ENCODE measurements at places on chromosomes 2 and 18.

DNA sequence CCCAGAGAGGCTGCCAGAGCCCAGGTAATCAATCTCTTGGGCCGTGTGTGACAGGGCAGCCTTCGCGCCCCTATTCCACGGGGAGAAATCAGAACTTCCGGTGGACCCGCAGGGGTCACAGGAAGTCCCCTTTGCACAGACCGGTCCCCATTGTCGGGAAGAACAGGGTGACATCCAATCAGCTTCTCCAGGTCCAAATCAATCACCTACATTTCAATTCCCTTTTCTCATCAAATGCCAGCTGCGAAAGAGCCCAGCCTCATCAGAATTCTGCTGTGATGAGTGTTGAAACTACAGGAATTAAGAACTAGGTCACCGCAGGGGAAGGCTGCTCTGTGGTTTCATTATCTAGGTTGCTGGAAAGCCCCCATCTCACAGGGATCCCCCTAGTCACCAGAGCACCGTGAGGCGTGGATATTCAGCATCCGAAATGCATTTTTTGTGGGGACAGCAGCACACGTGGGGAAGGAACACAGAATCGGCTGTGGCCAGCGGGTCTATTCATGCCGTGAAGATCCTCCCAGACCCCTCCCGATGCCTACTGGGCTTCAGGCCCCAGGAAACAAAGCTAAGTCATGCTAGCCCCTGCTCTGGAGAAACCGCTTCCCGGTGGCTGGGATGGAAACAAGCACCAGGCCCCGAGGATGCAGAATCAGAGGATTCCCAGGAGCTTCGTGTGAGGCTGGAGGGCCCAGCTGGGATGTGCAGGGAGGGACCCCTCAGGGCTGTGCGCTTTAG lies 193.7 kb upstream of the ID2 start:
- DNase-seq, result no peak

DNA sequence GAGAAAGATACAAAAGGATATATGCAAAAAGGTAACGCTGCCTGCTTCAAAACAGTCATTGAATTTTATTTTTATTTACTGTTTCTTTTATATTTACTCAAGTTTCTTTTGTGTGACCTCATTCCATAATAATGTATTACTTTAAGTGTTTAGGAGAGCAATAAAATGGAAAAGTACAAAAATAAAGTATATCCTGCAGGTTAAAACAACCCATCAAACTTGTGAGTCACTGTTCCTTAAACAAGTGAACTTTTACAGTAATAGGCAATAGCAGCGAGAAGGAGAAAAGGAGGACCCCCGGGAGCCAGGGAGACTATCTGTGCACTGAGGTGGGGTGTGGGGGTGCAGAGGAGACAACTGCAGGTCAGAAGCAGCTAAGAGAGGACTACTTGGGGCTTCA lies 124.5 kb downstream of the EN1 start:
- DNase-seq, result no peak

GRCh38 chr2:119389615-119390306 lies 23.0 kb downstream of the DBI start:
- DNase-seq, result peak; percentile 87

DNA sequence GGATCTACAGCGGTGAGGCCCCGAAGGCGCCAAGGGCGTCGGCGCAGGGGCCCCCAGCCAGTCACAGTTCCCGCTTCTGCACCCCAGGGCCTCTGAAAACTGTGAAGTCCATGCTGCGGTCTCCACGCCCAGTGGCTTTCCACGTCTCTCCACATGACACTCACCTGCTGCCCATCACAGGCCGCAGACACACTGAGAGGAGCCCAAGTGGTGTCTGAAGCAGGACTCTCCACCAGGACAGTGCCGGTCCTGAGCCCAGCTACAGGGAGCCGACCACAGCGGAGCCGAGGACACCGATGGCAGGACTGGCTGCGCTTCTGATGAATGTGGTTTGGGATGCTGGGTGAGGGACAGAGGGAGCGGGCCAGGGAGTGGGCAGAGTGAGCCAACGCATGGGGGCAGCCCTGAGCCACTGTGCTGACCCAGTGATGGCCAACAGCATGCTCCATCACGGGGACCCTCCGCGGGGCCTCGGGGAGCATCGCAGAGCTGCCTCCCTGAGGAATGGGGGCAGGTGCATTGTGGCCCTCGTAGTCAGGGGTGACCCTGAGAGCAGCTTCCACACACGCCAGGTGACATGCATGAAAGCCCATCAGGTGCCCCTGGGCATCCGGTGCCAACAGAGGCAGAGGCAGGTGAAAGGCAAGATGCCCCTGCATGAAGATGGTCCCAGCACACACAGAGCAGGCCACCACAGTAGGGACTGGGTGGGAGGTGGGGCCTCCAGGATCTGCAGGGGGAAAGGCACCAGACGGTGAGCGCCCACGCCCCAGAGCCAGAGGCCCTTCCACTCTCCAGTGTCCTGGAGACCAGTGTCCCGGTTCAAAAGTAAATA lies 116.6 kb downstream of the HDAC4 start:
- DNase-seq, result no peak

GRCh38 chr2:152791979-152792378 lies 73.6 kb downstream of the ARL6IP6 start:
- DNase-seq, result no peak

DNA sequence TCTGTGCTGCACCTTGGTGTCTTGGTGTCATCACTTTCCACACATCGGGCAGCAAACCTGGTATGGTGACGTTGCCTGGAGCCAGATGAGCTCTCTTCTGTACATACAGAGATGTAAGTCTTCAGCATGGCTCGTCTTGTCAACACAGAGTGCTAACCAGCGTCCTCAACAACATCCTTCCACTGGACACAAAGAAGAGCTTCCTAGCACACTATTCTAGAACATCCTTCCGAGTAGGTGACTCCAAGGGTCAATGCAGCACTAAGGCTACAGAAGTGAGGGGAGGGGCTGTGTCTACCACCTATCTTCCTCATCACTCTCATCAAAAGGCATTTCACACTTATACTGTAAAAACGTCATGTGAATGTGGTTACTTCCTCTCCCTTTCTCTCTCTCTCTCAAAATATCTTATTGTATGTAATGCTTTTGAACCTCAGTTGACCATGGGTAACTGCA lies 108.1 kb upstream of the SLC1A4 start:
- DNase-seq, result no peak

- no peak for DNase-seq
Measured at GRCh38 chr2:74461187-74462053, 3.2 kb downstream of the WBP1 start.

DNA sequence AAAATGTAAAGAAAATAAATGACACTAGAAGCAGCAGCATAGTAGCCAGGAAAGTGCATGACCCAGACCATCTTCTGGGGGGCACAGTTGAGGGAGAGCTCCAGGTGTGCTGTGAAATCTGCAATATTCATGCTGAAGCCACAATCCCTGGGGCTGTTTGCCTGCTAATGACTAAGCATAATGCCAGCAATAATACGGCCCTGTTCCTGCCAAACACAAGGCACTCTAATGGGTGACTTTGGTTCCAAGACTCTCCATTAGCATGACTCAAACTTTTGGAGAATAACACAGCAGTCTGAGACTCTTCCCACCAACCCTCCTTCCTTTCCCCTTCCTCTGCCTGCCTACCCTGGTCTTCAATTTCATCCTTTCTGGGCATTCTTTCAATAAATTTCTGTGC lies 77.9 kb upstream of the DOCK10 start:
- no peak for DNase-seq

DNA sequence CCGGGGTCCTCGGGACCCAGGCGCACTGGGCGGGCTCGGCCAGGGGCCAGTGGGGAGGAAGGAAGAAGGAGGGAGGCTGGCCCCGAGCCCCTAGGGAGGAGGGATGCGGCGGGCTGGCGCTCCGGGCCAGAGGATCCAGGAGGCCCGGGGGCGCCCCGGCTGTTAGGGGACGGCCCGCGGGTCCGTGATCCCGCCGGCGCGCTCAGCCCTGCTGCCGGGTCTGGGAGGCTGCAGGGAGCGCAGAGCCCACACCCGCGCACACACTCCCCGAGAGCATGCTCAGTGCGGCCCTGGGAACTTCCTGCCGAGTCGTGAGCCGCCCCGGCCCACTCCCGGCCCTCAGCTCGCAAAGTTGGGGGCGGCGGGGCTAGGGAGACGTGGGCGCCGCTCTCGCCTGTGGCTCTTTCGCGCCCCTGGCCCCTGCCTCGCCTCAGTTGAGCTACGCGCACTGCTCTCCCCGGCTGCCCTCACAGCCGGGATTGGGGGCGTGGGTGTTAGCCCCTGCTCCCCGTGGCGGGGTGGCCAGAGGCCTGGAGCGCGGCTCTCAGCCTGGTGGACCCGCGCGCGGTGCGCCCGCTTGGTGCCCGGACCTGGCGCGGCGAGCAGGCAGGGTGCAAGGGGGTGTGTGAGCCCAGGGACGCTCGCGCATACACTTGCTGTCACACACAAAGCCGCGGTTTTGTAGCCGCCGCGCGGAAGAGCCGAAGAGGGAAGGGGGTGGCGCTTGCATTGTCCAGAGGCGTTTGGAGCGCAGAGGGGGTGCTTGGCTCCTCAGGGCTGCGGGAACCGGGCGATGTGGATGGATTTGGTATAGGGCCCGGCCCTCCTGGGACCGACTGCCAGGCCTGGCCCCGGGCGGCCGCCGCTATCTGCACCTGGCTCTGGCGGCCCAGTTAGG lies 132.9 kb upstream of the MGAT5 start:
- peak; percentile 66 for DNase-seq

DNA sequence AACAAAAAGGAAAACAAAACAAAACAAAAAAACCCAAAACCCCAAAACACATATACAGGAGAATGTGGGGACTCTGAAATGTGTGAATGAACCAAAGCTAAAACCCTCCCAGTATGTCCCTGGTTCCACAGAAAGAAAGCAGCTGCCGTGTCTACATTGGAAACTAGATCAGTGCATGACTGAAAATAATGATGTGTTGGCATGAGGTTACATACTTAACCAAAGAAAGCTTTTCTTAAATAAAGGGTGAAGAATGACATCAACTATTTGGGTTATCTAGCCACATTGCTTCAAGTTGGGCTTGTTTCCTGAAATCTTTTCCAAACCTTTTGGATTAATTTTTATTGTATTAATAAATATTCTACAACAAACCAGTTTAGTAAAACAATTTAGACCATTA lies 91.9 kb upstream of the FN1 start:
- DNase-seq, result no peak

DNA sequence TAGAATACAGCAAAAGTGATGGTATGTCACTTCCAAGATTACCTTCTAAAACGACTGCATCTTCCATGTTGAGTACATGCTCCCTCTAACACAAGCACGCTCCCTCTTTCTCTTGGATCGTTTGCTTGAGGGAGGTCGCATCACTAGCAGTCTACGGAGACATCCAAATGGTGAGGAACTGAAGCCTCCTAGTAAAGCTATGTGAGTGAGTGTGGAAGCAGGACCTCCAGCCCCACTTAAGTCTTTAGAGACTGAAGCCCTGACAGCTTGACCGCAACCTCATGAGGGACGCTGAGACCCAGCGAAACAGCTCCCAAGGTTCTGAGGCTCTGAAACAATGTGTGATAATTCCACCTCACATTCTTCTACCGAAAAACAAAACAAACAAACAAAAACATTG lies 486.7 kb upstream of the GCFC2 start:
- no peak for DNase-seq

- DNase-seq, result no peak
Measured at GRCh38 chr2:157258520-157259326, 1.2 kb downstream of the GALNT5 start.

DNA sequence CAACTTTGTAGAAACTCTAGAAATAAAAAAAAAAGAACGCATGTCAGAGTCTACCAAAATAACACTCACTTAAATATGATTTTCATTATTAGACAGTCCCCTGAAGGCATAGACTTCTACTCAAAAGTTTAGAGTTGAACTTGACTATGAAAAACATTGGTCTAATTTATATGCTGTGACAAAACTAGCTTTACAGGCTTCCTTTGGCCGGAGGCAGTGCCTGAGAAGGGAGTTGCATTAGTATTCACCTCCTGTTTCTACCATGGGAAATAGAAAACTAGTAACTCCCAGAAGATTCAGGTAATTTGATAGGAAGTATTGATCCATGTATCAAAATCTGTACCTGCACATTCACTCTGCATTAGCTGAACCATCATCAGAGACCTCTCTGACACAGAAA lies 163.4 kb upstream of the NOSTRIN start:
- DNase-seq, result no peak

GRCh38 chr2:147408357-147408756 lies 436.5 kb upstream of the ACVR2A start:
- no peak for DNase-seq

GRCh38 chr2:85357736-85358135 lies 3.2 kb downstream of the ELMOD3 start:
- no peak for DNase-seq

GRCh38 chr2:240705204-240705791 lies 13.6 kb downstream of the AQP12A start:
- no peak for DNase-seq

DNA sequence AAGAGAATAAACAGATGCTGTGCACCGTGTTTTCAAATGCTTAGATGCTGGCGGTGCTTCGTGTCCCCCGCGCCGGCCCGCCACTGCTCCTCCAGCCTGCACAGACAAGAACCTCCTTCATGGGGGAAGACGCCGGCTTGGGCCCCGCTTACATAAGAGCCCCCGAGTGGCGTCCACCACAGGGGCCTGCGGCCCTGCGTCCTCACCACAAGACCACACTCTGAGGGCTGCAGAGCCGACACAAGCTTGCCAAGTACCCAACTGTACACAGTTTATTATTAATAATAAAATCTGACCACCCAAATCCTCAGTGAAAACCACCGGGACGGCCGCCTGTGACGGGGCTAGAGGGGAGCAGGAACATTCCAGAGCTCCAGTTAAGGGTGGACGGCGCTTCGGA lies 232.2 kb downstream of the HDAC4 start:
- no peak for DNase-seq

DNA sequence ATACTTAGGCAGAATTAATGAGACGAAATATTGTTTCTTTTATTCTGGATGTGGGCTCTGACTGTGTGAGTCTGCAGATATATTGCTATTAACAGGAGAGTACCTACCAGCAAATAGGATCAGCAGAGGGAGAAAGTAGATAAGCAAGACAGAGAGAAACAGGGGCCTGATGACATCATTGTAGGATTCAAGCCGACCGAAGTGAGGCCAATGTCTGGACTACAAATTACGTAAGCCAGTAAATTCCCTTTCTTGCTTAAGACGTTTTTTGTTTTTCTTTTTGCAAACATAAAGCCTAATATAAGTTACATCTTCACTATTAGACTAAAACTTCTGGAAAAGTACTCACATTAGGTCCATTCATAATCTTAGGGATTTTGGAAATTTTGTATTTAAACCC lies 21.4 kb upstream of the PTPRM start:
- no peak for DNase-seq

GRCh38 chr2:233121856-233122255 lies 61.7 kb downstream of the INPP5D start:
- DNase-seq, result no peak

DNA sequence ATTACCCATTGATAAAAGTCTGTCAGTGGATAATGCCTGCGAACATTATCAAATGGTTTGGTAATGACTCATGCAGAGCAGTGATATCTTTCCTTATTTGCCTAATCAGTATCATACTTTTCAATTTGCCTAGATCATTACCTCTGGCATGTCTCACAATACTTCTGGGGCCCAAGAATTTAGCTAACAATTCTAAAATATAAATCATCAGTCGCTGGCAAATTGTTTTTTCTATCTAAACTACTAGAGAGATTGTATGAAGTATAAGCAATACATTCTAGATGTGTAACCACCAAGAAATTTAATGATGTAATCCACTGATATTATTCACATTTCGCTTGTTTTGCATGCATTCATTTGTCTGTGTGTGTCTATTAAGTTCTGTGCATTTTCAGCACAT lies 191.2 kb upstream of the CDH19 start:
- DNase-seq, result no peak
